ENCODE measurements at places on chromosomes 5 and 9.

DNA sequence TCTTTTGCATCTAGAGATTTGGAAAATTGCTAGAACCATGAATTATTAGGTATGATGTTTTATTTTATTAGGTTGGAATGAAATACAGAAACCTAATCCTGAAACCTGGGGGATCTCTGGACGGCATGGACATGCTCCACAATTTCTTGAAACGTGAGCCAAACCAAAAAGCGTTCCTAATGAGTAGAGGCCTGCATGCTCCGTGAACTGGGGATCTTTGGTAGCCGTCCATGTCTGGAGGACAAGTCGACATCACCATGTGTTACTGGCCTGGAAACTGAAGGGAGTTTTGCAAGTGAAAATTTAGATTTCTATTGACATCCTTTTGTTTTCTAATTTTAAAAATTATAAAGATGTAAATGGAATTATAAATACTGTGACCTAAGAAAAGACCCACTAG, 100.7 kb downstream of the NLN start:
- no peak for DNase-seq

DNA sequence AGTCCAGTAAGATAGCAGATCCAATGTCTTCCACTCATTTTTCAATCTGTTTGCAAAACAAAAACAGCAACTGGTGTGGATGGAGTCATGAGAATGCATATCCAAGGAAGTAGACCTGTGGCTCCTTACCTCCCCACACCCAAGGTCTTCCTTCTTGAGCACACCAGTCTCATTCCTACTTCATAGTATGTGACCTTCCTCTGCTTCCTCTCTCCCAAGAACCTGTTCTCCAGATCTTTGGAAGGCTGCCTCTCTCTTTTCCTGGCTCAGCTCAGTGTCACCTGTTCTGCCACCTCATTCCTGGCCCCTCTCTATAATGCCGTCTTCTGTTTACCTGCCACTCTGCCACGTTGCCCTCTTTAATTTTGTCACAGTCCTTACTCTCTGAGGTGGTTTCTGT, 7.9 kb upstream of the TRIM7 start:
- no peak for DNase-seq

GRCh38 chr5:109053995-109054417, 306.3 kb downstream of the FER start:
- DNase-seq = no peak

DNA sequence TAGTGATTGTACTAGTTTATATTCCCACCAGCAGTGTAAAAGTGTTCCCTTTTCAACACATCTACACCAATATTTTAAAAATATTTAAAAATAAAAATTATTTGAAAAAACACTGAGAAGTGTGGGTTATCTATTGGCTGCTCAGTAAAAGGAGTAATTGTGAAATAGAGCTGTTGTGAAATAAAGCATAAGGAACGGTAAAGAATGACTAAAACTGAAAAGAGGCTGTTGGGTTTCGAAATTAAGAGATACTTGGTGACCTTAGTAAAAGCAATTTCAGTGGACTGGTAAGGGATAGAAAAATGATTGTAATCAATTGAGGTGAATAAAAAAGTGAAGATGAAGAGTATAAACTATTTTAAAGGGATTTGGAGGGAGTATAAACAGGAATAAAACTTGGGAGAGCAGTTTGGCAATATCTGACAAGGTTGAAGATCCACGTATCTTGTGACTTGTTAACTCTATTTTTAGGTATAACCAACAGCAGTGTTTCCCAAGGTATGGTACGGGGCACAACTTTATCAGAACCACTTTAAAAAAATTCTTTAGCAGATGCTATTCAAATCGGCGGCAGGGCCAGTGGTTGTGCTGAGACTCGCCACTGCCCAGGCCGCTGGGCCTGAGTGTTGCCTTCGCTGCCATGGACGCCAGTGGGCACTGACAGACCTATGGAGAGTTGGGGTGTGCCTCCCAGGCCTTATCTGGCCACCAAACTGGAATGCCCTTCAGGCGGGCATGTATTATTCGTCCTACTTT, 63.3 kb downstream of the TMEM38B start:
- no peak for DNase-seq
